CD4-positive, alpha-beta T cell treated with Interleukin-12 subunit alpha and Interleukin-12 subunit beta, for 1 hour (primary cell): ENCODE measurements at places on chromosomes 1 and 21.

GRCh38 chr1:118960026-118960561, 28.0 kb downstream of the TBX15 start:
- no peak for DNase-seq

GRCh38 chr1:179061360-179062282, 20.2 kb upstream of the TOR3A start:
- DNase-seq = no peak

- no peak for DNase-seq
Observed at GRCh38 chr1:203229471-203230135, at the start of gene CHIT1. Gene CHIT1, minus strand, starts transcription at chr1:203229673. Its CDS starts 37 bp downstream, at chr1:203229636.

- DNase-seq = no peak
Observed at GRCh38 chr1:9589719-9590157, 1.0 kb downstream of the TMEM201 start.

DNA sequence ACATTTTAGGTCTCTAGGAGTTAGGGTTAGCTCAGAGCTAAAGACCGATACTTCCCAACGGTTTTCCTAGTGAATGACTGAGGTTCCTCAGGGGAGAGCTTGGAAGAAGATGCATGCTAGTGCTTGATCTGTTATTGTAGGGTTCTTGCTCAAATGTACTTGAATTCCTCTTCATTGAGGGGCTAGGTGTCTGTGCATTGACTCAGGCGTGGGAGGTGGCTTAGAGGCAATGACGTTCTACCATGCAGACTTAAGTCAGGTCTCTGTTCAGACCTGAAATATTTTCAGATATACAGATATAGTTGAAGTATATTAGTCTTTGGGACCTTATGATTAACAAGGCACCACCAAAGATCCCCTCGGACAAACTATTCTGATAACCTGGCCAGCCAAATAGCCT, 23.5 kb downstream of the S100A10 start:
- DNase-seq = no peak

- no peak for DNase-seq
Observed at GRCh38 chr1:33420870-33421775, 9.8 kb downstream of the PHC2 start.

GRCh38 chr1:42927920-42928505, 30.7 kb downstream of the SLC2A1 start:
- no peak for DNase-seq

- DNase-seq = no peak
Observed at GRCh38 chr21:32022146-32022545, 149.3 kb downstream of the HUNK start.

DNA sequence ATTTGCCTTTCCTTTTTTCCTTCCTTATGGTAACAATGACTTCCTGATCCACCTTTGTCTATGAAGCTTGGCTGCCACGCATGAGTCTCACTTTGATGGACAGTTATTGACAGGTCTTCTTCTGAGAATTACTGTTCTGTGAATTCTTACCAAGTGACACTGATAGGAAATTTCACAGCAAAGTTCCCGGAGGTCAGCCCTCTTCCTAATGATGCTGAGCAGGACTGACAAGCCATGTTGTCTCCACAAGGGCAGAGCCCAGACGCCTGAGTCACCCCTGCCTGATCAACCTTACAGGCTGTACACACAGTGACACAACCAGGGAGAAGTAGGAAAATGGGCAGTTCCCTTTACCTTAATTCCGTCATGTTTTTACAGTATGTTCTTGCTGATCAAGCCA, 44.2 kb downstream of the ZC3H11B start:
- no peak for DNase-seq

DNA sequence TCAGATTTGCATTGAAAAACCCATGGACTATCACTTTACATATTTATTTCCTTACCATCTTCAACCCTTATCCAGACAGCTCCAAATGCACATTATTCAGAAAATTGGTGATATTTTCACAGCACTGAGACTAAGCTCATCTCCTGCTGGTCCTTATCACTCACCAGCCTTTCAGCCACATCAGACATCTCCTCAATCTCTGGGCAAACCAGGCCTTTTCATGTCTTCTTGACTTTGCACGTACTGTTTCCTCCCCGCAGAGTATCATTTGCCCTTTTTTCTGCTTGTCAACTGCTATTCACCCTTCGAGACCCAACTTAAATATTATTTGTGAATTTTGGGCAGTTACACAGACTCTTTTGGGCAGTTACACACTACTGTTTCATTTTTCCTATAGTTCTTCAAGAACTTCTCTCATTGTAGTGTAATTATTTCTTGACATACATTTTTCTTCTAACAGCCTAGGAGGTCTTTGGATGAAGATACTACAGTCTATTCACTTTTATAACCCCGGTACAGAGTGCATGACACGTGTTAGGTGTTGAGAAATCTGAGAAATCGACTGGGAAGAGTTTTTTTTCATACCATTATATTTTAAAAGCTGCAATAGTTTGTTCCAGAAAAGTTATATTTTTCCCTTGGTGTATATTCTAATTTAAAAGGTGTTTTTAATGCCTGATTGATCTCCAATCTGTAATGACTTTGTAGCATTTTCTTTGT, 98.0 kb downstream of the FGGY start:
- DNase-seq = no peak

DNA sequence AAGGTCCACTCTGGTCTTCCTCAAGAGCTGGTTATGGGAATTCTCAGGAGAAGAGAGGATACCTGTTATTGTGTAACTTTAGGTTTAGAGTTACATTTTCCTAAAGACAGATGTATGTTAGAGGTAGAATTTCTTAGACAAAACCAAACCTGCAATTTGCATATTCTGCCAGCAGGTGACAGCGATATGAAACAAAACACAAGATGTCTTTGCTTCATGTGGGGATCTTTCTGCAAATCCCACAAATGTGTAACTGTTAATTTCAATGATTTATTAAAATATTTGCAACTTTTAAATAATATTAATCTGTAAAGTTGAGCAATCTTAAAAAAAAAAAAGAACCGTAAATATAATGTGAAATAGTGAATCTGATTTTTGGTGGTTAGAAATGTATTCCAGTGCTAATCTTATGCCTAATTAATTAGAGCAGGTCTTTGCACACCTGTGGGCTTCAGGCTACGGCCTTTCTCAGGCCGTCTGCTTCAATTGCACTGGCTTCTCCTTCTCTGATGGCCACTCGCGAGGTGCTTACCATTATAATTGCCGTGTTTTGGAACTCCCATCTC, 33.4 kb downstream of the FAM78B start:
- no peak for DNase-seq

GRCh38 chr21:46150073-46150472, 5.3 kb downstream of the FTCD start:
- DNase-seq = no peak

DNA sequence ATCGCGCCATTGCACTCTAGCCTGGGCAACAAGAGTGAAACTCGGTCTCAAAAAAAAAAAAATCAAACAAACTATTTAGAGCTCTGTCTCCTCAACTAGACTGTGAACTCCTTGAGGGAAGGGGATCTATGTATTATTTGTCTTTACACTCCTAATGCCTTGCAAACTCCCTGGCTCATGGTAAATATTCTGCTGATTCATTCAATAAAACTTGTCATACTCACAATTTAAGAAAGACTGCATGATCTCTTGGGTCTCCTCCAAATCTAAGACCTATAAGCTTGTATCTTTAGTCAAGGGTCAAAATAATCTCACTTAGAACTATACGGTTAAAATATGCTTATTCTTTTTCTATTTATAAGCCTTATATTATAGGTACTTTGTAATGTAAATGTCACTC, 90.3 kb upstream of the NR5A2 start:
- DNase-seq = no peak

DNA sequence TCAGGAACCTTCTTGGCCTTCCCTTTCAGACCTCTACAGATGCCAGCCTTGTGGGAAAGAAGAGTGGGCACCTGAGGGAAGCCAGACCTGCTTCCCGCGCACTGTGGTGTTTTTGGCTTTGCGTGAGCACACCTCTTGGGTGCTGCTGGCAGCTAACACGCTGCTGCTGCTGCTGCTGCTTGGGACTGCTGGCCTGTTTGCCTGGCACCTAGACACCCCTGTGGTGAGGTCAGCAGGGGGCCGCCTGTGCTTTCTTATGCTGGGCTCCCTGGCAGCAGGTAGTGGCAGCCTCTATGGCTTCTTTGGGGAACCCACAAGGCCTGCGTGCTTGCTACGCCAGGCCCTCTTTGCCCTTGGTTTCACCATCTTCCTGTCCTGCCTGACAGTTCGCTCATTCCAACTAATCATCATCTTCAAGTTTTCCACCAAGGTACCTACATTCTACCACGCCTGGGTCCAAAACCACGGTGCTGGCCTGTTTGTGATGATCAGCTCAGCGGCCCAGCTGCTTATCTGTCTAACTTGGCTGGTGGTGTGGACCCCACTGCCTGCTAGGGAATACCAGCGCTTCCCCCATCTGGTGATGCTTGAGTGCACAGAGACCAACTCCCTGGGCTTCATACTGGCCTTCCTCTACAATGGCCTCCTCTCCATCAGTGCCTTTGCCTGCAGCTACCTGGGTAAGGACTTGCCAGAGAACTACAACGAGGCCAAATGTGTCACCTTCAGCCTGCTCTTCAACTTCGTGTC, 995 bp upstream of the ZBTB48 start:
- no peak for DNase-seq

DNA sequence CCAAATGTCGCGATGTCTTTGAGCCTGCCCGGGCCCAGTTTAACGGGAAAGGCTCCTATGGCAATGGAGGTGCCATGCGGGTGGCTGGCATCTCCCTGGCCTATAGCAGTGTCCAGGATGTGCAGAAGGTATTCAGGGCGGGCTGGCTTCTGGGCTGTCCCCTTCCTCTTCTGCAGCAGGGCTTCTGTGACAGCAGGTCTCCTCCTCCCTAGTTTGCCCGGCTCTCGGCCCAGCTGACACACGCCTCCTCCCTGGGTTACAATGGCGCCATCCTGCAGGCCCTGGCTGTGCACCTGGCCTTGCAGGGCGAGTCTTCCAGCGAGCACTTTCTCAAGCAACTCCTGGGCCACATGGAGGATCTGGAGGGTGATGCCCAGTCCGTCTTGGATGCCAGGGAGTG, 3.0 kb downstream of the ADPRS start:
- no peak for DNase-seq

- DNase-seq = no peak
Observed at GRCh38 chr1:165524639-165525285, 19.0 kb upstream of the LRRC52 start.

DNA sequence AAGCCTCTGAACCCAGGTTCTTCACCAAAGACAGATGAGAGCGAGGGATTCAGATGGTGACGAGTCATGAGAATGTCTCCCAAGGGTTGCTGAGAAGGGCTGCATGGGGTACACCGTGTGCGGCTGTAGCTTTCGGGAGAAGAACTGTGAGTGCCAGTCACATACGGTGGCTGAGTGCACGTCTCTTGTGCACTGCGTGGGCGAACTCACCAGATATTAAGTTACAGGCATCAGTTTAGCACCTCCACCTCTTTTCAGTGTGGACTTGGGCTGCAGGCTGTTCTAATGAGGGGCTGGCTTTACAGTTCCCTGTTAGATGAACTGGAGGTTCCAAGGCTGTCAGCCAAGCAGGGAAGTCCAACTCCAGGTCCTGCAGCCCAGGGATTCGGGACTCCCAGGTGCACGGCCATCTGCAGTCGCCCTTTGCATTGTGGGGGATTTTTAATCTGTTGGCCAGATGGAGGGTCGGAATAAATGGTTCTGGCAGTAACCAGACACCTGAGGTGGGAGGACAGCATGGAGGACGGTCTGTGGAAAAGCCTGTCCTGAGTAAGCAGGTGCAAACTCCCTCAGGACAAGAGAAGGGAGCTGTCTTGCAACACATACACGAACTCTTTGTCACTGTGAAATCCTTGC, 26.5 kb upstream of the AVPR1B start:
- DNase-seq = no peak

GRCh38 chr1:112850034-112850757, 105.8 kb downstream of the SLC16A1 start:
- DNase-seq = no peak

DNA sequence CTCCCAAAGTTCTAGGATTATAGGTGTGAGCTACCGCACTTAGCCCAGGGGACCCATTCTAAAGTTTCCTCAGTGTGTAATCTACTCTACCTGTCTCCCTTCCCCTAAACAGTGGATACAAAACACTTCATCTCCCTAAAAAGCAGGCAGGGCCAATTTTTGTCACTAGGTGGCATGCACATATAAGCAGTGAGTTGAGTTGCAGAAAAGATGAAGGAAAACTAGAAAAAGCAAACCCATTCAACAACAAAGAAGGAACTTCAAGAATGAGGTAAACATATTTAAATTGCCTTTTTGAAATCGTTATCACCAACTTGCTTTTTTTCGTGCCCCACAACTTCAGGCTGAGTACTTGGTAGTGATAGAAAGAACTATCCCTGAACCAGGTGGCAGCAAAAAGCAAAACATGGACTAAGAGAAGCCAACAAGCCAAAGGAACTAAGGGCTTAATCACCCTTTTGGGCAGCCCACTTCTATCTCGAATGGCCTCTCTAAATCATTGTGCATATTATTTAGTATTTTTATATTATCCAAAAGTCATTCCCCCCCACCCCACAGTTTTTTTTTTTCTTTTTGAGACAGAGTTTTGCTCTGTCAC, 19.7 kb upstream of the ALDH9A1 start:
- peak; percentile 35 for DNase-seq

DNA sequence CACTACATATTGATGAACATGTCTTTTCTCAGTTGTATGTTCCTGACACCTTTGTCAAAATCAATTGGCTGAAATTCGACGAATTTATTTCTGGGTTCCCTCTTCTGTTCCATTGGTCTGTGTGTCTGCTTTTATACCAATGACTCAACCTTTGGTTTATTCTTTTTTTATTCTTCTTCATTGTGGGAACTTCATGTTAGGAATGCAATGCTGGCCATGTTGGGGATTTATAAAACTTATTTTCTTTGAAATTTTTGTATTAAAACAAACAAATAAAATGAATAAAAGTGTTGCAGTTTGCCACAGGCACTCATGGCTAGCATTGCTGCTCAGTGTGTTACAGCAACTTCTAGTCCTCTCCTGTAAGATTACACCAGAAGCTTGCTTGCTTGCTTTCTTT, 287.8 kb downstream of the DUSP10 start:
- DNase-seq = no peak

- DNase-seq = no peak
Observed at GRCh38 chr1:108801101-108801500, 54.6 kb downstream of the STXBP3 start.
